ENCODE measurements at places on chromosomes 13 and 19.

GRCh38 chr19:53538378-53539109 lies 599 bp downstream of the ZNF331 start:
- no peak for DNase-seq

- no peak for DNase-seq
These were observed 5.0 kb upstream of the KMT2B start for GRCh38 chr19:35712567-35713505.

- no peak for DNase-seq
These were observed 37.9 kb downstream of the MLLT1 start for GRCh38 chr19:6241680-6242377.

- DNase-seq, result no peak
These were observed 196.3 kb downstream of the TSHZ3 start for GRCh38 chr19:31152906-31153305.

- no peak for DNase-seq
These were observed 137.0 kb downstream of the FLT1 start for GRCh38 chr13:28357911-28358433.

- DNase-seq, result peak; percentile 76
These were observed 16.4 kb upstream of the CYP2B6 start for GRCh38 chr19:40974633-40975037.

DNA sequence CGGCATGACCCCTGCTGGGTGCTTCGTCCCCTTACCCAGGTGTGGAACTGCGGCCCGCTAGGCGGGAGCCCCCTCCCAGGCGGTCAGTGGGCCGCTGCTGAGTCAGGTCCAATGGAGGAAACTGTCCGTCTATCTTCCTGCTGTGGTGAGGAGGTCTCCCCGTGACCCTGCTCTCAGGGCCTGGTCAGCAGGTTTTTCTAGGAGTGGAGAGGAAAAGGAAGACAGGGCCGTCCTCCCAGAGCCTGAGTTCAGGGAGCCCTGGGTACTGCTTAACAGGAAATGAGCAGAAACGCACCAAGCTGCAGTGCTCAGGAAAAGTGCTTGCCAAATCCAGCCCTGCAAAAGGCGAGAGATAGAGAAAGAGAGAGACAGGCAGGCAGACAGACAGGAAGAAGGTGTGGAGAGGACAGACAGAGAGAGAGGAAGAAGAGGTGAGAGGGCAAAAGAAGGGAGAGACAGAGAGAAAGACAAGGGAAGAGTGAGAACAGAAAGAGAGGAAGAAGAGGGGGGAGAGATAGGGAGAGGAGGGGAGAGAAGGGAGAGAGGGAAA lies 10.3 kb downstream of the SH3GL1 start:
- no peak for DNase-seq

GRCh38 chr13:46077265-46077664 lies 24.7 kb upstream of the ZC3H13 start:
- DNase-seq, result no peak

GRCh38 chr13:27419328-27419727 lies 5.1 kb upstream of the GTF3A start:
- no peak for DNase-seq

- no peak for DNase-seq
These were observed 13.1 kb downstream of the ATP11A start for GRCh38 chr13:112702986-112703379.

- no peak for DNase-seq
These were observed 6.5 kb upstream of the CCER2 start for GRCh38 chr19:38918526-38918925.

DNA sequence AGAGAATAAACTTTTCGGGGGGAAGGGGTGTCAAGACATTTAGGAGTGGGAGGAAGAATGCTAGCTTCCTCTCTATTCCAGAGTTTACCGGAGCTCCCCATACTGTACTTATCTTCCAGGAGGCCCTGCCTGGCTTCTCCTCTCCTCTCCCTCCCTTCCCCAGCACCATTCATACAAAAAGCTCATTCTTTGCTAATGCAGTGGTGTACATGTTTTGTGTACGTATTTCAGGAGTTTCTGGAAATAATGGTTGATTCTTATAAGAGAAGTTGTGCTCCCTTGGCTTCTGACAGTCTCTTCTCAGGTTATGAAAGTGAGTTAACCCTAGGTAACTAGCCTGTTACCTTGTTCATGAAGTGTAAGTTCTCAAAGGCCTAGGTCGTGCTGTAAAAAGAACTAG lies 7.1 kb downstream of the SAMD4B start:
- DNase-seq, result no peak

DNA sequence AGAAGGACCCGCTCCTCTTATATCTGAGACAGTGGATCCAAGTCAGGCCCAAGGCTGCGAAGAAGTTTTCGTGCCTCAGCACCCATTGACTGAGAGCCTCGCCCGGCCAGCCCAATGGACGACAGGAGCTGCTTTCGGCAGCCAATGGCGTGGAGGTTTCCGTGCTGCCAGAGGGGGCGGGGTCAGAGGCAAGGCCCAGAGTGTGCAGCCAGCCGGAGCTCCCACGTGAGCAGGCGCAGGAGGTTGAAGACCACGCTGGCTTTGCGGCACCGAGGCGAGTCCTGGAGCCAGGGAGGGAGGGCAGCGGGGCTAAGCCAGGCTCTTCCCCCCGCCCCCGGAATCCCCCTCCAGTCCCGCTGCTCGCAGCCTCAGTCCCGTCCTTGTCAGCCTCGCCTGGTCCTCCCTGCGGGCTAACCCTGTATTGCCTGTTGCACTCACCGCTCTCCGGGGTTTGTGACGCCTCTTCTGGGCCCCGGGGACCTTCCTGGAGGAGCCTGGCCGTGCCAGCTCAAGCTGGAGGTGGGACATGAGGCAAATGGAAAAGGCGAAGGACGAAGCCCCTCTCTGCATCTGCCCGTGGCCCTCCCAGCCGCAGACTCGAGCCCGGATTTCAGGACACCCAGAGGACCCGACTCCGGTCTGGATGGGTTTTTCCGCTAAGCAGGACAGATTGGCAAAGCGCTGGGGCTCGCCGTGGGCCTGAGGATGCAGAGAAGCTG lies 1.5 kb downstream of the IFNL4 start:
- DNase-seq, result no peak

DNA sequence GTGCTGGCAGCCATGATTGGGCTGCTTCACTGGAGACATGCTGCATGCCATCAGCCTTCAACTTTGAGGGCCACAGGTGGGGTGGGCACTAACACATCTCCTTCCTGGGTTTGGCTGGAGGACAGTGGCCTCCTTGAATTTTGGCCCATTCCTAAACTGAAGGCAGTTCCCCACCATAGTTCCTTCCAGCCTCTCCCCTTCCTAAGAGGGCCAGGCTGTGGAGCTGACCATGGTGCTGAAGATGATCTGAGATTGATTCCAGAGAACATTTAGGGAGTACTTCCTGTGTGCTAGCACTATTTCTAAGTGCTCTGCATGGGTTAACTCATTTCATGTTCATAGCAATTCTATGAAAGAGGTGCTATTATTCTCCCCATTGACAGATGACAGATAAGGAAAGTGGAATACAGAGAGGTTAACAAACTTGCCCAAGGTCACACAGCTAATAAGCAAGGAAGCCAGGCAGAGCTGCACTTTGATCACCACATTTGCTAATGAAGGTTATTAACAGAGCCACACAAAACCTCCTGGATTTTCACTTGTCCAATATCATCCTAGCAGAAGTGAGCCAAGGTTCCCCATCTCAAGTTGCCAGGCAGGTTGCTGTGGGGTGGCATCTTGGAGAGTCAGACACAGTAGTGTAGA lies 175.3 kb downstream of the ZIC5 start:
- DNase-seq, result no peak

GRCh38 chr19:3506384-3507340 lies 551 bp downstream of the FZR1 start:
- no peak for DNase-seq

GRCh38 chr19:1591421-1592023 lies 1.1 kb downstream of the MBD3 start:
- DNase-seq, result no peak

GRCh38 chr13:33872005-33872351 lies 54.0 kb downstream of the RFC3 start:
- no peak for DNase-seq

DNA sequence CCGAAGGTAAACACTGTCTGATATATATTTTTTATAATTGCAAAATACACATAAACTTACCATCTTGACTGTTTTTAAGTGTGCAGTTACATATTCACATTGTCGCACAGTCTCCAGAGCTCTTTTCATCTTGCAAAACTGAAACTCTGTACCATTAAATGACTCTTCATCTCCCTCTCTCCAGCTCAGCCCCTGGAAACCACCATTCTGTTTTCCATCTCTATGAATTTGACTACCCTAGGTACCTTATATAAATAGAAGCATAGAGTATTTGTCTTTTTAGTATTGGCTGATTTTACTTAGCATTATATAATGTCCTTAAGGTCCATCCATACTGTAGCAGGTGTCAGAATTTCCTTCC lies 45.8 kb downstream of the LRCH1 start:
- DNase-seq, result no peak

GRCh38 chr19:11091703-11092153 lies 2.5 kb downstream of the LDLR start:
- peak; percentile 39 for DNase-seq

- DNase-seq, result no peak
These were observed 25.0 kb upstream of the LAMP1 start for GRCh38 chr13:113272031-113272430.
